NCI-H1436 (cell line): ENCODE measurements at places on chromosomes 1 and 21.

DNA sequence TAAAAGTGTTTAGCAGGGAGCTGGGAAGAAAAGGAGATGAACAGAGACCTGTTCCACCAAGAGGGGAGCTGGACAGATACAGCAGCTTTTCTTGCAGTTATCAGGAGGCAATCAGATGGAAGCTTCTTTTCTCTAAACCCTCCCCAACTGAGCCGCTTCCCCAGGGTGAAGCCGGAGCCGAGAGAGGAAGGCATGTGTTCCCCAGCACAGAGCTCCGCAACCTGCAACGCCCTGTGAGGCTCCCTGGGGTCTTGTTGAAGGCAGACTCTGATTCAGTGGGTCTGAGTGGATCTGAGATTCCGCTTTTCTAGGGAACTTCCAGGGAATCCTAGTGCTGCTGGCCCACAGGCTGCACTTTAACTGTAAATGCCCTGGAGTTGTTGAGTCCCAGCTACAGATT is 139.1 kb upstream of the COA6 start:
- no peak for DNase-seq

GRCh38 chr21:35044770-35045541 is 4.1 kb downstream of the RUNX1 start:
- DNase-seq, result no peak

DNA sequence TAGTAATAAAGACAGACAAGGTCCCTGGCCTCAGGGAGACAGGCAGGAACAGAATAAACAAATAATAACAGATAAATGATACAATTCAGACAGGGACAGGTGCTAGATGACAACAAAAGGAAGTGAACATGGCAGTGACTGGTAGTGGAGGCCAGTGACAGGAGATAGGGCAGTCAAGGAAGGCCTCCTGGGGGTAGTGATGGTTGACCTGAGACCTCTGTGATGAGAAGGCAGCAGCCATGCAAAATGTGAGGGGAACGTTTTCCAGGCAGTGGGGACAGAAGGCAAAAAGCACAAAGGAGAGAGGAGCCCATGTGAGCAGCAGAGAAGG is 18.5 kb downstream of the OPTC start:
- DNase-seq, result no peak

GRCh38 chr1:10212476-10212875 is 2.1 kb downstream of the KIF1B start:
- DNase-seq, result no peak

DNA sequence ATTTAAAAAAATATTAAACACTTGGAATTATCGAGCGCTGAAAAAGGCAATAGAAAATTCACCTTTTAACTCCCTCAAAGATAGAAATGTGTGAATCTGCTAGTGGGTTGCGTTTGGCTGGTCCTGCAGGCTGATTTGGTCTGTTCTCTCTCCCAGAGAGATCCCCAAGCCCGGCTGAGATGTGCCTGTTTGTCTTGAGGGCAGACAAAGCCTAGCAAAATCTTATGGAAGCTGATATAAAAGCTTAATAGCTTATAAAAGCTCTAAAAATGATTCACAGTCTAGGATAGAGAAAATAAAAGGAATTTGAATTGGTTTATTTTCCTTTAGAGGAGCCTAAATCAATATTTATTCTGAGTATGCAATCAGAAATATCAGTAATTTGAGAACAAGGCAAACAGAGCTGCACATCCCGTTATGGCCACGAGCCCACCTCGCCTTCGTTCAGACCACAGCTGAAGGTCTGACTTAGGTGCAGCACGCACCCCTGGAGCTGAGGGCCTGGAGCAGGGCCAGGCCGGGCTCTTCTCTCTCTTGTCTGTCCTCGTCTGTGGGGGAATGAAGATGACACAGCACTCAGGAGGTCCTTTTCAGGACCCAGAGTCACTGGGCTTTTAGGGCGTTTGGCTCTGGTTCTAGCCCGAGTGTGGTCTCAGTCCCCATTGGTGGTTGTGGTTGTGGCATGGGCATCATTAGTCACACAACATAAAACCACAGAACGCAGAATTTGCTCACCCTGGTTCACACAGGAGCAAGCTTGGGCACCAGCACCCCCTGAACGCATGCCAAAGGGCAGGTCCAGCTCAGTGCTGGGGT is 18.6 kb downstream of the PDE9A start:
- DNase-seq, result no peak

DNA sequence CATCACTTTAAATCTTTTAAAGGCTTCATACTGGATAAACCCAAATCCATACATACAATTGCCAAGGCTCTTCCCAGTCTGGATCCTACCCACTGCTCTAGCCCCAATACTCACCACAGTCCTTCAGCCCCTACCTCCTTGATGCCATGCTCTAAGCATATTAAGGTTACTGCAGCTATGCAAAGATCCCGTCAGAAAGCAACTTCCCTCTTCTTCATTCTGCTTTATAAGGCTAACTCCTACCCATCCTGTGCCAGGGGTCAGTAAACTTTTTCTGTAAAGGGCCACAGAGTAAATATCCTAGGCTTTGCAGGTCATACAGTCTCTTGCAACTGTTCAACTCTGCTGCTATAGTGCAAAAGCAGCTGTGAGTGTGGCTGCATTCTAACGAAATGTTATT is 34.3 kb upstream of the MTF1 start:
- DNase-seq, result no peak

- DNase-seq, result no peak
These were observed 21.5 kb downstream of the RPL5 start for GRCh38 chr1:92853299-92853698.

DNA sequence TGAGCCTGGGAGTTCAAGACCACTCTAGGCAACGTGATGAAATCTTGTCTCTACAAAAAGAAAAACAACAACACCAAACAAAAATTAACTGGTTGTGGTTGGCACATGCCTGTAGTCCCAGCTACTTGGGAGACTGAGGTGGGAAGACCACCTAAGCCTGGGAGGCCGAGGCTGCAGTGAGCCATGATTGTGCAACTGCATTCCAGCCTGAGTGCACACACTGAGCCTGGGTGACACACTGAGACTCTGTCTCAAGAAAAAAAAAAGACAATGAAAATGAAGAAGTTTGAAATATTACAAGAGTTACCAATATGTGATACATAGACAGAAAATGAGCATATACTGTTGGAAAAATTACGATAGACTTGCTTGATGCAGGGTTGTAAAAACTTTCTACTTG is 31.9 kb downstream of the PDC start:
- DNase-seq, result no peak

DNA sequence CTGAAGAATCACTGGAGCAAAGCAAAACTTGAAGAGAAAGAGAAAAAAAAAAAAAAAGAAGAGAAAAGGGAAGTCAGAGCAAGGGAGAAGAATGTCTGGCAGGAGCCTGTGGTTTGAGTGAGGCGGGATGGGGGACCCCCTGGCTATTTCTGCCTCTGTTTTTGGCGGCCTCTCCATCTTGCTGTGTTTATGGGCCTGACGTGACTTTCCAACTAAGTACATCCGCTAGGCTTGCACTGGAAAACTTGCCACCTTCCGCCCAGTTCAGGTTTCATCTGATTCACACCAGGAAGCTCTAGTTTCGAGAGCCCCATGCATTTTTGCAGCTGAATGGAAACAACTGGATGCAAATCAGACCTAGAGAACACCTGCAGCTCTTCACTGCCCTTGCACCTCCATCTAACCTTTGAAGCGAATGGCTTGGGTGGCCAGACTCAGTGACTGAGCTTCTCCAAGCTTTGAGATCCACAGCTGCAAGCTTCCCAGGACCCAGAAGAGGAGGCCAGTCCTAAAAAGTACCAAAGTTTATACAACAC is 28.0 kb downstream of the TBX15 start:
- no peak for DNase-seq

GRCh38 chr1:150479927-150480352 is 7.3 kb upstream of the TARS2 start:
- no peak for DNase-seq
